ENCODE measurements at places on chromosomes 13 and 19.

DNA sequence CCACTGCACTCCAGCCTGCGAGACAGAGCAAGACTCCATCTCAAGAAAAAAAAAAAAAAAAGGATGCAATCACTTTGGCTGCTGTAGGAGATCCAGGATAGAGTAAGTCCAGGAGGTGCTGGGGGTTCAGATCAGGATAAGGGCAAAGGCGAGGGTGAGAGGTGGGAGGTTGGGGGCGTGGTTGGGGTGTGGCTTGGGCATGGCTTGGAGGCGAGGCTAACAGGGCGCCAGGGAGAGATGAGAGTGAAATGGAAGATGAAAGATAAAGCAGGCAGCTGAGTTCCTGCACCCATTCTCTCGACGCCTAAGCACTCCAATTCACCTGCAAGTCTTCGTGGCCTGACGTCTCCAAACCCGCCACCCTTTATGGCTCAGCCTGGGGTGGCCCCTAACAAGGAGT lies 25.0 kb upstream of the ZNRF4 start:
- no peak for DNase-seq

DNA sequence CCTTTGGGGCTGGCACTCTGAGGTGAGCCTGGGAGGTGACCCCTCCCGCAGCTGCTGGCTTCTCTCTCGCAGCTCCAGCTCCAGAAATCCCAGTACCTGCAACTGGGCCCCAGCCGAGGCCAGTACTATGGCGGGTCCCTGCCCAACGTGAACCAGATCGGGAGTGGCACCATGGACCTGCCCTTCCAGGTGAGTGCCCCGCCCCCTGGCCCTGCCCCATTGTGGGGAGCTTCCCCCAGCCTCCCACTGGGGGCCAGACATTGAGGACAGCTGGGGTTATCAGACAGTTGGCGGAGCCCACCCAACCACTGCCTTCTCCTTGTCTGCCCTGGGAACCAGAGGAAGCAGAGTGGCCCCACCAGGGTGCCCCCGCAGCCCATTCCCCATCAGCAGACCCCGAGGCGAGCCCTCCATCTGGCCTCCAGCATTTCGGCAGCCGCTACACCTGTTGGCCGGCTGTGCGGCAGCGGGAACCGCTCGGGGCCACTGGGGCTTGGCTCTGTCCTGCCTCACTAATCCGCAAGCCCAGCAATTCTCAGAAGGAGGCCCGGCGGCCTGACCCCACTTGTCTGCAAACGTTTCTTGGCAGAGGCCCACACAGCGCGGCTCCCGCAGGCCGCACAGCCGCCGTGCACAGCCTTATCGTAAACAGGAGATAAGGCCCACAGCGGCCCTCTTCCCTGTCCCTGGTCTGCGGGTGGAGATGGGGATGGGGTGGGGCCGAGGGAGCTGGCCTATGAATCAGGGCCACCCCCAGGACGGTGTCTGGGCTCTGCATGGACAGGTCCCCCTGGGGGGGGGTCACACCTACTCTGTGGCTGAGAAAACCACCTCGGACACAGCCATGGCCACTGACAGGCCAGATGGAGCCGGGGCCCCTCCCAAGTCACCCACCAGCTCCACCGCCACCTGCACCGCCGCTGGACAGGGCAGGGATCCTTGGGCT lies 48.0 kb downstream of the COMP start:
- DNase-seq = no peak

GRCh38 chr13:52428295-52428694 lies 22.1 kb downstream of the VPS36 start:
- DNase-seq = no peak

- DNase-seq = no peak
Measured at GRCh38 chr13:30830638-30830965, 75.5 kb upstream of the MEDAG start.

DNA sequence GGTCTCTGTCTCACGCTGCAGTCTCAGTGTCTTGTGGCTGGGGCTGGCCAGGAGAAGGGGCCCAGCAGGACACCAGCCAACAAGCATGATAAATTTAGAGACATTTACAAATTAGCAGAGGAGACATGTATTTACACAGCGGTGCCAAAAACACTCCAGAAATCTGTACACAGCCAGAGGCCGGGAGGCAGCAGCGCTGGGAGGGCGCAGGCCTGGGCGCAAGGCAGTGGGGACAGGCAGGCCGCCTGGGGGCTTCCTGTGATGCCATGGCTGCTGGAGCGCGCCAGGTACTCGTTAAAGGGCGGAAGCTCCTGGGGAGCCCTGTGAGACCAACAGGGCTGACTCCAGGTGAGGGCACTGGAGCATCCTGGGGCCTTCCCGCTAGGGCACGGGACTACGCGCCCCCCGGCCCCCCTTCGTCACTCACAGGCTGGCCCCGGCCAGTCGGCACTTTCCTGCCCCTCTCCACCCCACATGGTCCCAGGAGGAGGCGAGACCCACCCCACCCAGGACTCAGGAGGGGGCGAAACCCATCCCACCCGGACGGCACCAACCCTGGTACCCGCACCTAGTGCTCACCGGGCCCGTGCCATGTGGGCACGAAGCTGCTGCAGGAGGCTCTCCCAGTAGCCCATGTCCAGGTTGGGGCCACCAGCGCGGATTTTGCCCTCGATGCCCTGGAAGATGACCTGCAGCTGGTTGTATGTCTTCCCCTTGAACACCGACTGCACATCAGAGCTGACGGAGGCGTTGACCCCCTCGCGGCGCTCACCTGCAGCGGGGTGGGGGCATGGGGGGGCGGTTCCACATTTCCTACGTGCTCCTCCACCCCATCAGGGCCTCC lies 7.4 kb upstream of the TBXA2R start:
- DNase-seq = no peak

- no peak for DNase-seq
Measured at GRCh38 chr19:49216071-49216470, 58.5 kb downstream of the TRPM4 start.

- peak; percentile 16 for DNase-seq
Measured at GRCh38 chr19:30666301-30666803, 294.2 kb downstream of the ZNF536 start.

DNA sequence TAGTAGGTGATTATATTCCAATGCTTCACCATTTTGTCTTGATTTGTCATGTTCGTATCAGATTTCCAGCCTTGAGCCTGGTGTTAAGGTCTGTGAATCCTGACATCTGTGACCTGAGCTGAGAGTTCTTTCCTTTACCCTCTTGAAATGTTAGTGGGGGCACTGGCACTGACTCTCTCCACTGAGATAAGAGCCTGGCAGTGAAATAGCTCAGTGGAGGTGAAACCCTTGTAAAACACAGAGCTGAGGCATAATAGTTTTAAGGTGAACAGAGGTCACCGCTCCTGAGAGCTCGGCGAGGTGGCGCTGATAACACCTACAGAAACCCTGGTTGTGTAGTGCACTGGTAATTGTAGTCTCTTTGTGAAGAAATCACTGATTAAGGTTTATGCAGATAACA lies 748.2 kb downstream of the DIAPH3 start:
- DNase-seq = no peak

DNA sequence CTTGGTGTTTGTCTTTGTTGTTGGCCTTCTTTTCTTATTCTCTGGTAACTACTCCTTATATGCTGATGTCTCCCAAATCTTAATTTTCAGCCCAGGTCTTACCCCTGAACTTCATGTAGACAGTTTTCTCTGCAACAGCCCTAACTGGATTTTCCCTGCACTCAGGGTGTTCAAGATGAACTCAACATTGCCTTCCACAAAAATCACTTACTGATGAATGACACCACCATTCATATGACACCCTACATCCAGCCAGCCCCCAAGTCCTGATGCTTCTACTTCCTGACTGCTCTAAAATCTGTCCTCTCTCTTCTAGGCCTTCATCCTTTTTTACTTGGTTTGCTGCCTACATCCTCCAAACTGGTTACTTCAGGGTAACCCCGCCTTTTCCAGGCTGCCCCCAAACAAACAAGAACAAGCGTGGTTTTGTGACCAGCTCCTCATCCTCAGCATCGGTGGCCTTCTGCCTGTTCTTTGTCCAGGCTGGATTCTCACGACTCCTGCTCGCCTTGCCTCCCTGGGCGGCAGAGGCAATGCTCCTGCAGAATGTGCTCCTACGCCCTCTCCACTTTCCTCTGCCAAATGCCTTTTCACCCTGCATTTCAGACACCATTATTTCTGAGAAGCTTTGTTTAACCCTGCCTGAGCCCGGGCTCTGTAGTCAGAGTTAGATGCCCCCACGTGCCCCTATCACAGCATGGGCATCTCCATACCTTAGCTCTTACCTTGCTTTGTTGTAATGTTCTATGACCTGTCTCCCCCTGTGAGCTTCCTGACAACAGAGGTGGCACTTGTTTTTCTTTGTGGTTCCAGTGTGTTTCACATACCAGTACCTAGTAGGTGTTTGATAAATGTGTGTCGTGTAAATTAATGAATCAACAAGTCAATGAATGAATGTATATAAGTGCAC lies 61.8 kb downstream of the WDFY2 start:
- DNase-seq = peak; percentile 30

GRCh38 chr13:57739543-57740190 lies 108.1 kb downstream of the PCDH17 start:
- DNase-seq = no peak

All from CD4-positive, alpha-beta T cell (primary cell).